ENCODE measurements at places on chromosomes 6 and 20. TPM values are rescaled to one million over a fixed set of nuclear protein-coding genes. Genes with fewer than 3 reads are reported as not detected.

PLEKHG1 gene
- total RNA-seq, result 42.2 TPM

CD109 gene
- total RNA-seq, result 0.27 TPM

GRCh38 chr6:74070091-74070490 lies 374.1 kb downstream of the CD109 start:
- H3K27ac ChIP-seq, result no peak overlapping the region
- DNase-seq, result no peak
- no peaks in the 10 kb centered on the region for H3K27me3 ChIP-seq
- no peak overlapping the region for H3K4me3 ChIP-seq
- H3K4me1 ChIP-seq, result no peaks in the 10 kb centered on the region
- no peaks in the 10 kb centered on the region for H3K36me3 ChIP-seq

- H3K27ac ChIP-seq, result no peak overlapping the region
- H3K27me3 ChIP-seq, result peaks cover 2% of the 10 kb centered on the region
- H3K36me3 ChIP-seq, result no peaks in the 10 kb centered on the region
- DNase-seq, result no peak
Observed at GRCh38 chr20:39117491-39117890, 155.3 kb downstream of the DHX35 start.

- peaks cover 2% of the 10 kb centered on the region for H3K36me3 ChIP-seq
- DNase-seq, result no peak
- no peak overlapping the region for H3K27ac ChIP-seq
- no peaks in the 10 kb centered on the region for H3K4me1 ChIP-seq
- no peak overlapping the region for H3K4me3 ChIP-seq
Observed at GRCh38 chr6:108502832-108503231, 57.9 kb upstream of the FOXO3 start.

- no peaks in the 10 kb centered on the region for H3K36me3 ChIP-seq
- H3K27me3 ChIP-seq, result no peaks in the 10 kb centered on the region
- peaks cover 2% of the 10 kb centered on the region for H3K4me1 ChIP-seq
Observed at GRCh38 chr6:154923199-154923869, 71.8 kb upstream of the TIAM2 start.

DNA sequence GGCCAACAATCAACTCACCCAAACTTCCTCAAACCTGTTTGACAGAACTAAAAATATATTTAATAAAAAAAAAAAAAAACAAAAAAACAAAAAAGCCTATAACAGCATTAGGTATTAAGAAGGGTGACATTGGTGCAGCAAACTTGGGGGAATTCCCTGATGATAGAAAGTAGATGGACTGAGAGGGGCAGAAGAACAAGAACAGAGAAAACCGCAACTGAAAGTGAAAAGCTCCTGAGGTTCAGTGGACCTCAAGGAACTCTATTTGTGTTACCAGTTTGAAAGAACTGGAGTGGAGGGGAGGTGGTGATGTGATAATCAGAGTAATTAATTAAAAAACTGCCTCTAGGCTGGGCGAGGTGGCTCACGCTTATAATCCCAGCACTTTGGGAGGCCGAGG lies 53.8 kb downstream of the MACROD2 start:
- no peaks in the 10 kb centered on the region for H3K4me1 ChIP-seq
- DNase-seq, result no peak
- no peaks in the 10 kb centered on the region for H3K27me3 ChIP-seq
- H3K27ac ChIP-seq, result no peak overlapping the region
